ENCODE measurements at places on chromosomes 2 and 18.

- no peak for DNase-seq
Observed at GRCh38 chr2:227256605-227257004, 68.4 kb upstream of the MFF start.

GRCh38 chr2:188485496-188485895 is 193.8 kb downstream of the GULP1 start:
- no peak for DNase-seq

DNA sequence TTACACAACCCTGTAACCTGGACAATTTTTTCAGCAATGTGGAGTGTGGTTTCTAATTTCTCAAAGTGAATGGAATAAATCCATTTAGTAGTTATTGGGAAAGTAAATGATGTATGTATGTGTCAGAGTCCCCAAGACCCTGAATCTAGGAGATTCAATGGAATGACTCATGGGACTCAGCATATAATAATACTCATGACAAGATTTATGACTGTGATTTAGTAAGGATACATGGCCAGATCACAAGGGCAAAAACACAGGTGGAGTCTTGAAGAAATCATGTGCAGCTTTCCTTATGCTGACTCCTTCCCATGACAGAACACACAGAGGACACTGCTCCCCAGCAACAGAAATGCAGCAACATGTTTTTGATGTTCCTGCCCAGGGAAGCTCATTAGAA is 1877.7 kb upstream of the LRRTM1 start:
- DNase-seq = no peak

GRCh38 chr2:127575941-127576432 is 40.5 kb downstream of the MYO7B start:
- DNase-seq = no peak

DNA sequence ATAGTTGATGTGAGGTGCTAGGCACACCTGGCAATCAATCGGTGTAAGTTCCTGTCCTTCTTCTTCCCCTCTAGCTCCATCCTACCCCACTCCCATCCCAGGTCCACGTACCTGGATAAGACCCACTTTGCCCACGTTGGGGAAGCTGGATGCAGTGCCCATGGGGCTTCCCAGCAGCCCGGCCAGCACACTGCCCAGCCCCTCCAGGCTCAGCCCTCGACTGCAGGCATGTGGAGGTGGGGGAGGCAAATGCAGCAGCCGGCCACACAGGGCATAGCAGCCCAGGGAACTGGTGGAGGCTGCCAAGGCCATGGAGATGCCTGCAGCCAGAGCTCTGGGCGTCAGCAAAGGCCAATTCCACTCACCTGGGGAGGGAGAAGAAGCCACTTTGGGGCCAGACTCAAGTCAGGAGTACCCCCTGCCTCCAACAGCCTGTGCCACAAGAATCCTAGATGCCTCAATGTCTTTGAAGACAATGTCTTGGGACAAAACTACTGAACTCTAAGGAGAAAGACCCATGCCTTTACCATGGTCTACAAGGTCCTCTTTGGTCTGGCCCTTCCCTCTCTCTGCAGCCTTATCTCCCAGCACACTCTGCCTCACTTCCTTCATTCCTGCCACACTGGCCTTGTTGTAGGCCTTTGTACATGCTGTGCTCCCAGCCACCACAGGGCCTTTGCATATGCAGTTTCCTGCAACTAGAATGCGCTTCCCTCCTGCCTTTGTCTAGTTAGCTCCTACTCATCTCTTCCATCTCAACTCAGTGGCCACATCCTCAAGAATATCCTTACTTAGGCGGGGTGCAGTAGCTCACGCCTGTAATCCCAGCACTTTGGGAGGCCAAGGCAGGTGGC is 4.5 kb downstream of the SLC23A3 start:
- no peak for DNase-seq

DNA sequence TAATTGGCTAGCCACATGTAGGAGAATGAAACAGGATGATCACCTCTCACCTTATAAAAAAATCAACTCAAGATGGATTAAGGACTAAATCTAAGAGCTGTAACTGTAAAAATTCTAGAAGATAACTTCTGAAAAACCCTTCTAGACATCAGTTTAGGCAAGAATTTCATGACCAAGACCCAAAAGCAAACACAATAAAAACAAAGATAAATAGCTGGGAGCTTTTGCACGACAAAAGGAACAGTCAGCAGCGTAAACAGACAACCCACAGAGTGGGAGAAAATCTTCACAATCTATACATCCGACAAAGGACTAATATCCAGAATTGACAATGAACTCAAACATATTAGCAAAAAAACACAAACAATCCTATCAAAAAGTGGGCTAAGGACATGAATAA is 316.3 kb downstream of the METTL4 start:
- no peak for DNase-seq

DNA sequence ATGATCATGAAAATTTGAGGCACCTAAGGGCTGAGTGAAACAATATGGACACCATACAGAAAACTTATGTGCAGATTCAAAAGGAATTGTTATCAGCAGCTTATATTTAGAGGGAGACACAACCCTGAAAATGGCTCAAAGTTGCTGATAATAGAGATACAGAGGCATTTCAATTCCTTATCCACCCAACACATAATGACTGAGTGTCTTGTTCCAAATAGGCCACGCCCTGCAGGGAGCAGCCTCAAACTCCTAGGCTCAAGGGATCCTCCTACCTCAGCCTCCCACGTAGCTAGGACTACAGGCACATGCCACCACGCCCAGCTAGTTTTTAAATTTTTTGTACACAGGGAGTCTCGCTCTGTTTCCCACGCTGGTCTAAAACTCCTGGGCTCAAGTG is 79.0 kb downstream of the LBH start:
- no peak for DNase-seq
